ENCODE measurements at places on chromosomes 4 and X. TPM values are rescaled to one million over a fixed set of nuclear protein-coding genes. Genes with fewer than 3 reads are reported as not detected.

The CFAP47 gene
- total RNA-seq, result not detected

The SPANXB1 gene
- total RNA-seq, result not detected

The PNMA6A gene
- 0.20 TPM for total RNA-seq

The PAK3 gene
- total RNA-seq, result 2.0 TPM

The PABPC1L2A gene
- total RNA-seq, result not detected

The SPON2 gene
- 22.8 TPM for total RNA-seq

The TACR3 gene
- total RNA-seq, result not detected

The NAP1L2 gene
- 2.6 TPM for total RNA-seq

The CYBB gene
- not detected for total RNA-seq

The ZFP92 gene
- 1.9 TPM for total RNA-seq

The BANK1 gene
- total RNA-seq, result 0.68 TPM

The EDA2R gene
- total RNA-seq, result 2.5 TPM

The UBL4A gene
- 44.5 TPM for total RNA-seq

The STATH gene
- not detected for total RNA-seq

The CPE gene
- total RNA-seq, result not detected

The MED14 gene
- total RNA-seq, result 41.4 TPM

The CSAG2 gene
- total RNA-seq, result 1.3 TPM

The SUPT20HL1 gene
- not detected for total RNA-seq

The NDP gene
- total RNA-seq, result not detected

The TMEM35A gene
- not detected for total RNA-seq

Data from activated CD4-positive, alpha-beta memory T cell treated with anti-CD3 and anti-CD28 coated beads, Interleukin-2, amount 10 ng/mL, durations not matched to agents 7 days and 5 days (primary cell).